Left kidney (tissue), 8 donors: ENCODE measurements at places on chromosomes 3 and 15. TPM values are rescaled to one million over a fixed set of nuclear protein-coding genes. Genes with fewer than 3 reads are reported as not detected.

DNA sequence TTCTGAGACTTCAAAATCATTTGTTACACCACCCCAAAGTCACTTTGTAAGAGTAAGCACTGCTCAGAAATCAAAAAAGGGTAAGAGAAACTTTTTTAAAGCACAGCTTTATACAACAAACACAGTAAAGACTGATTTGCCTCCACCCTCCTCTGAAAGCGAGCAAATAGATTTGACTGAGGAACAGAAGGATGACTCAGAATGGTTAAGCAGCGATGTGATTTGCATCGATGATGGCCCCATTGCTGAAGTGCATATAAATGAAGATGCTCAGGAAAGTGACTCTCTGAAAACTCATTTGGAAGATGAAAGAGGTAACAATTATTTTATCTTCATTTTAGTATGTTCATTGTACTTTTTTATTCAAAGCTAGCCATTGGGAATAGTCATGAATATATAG is 32.6 kb downstream of the BLM start:
- no peak for DNase-seq

GRCh38 chr15:69035205-69035917 is 20.9 kb downstream of the NOX5 start:
- DNase-seq: no peak

DNA sequence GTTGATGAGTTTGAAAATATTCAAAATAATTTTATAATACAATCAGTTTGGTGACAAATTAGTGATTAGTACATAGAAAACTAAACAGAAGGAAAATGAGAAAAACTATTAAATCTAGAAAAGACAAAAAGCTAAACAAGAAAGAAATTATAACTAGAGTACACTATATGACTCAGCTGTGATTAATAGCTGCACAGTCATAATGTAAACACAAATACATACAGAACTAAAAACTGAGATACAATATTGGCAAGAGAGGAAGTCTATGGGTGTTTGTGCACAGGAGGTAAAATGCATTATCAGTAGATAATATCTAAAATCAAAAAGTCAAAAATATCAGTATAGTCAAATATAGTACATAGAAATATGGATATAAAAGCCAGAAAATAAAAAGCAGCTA is 80.7 kb upstream of the PCSK6 start:
- no peak for DNase-seq

- DNase-seq: no peak
Measured at GRCh38 chr3:123147754-123148535, 53.8 kb upstream of the SEC22A start.

DNA sequence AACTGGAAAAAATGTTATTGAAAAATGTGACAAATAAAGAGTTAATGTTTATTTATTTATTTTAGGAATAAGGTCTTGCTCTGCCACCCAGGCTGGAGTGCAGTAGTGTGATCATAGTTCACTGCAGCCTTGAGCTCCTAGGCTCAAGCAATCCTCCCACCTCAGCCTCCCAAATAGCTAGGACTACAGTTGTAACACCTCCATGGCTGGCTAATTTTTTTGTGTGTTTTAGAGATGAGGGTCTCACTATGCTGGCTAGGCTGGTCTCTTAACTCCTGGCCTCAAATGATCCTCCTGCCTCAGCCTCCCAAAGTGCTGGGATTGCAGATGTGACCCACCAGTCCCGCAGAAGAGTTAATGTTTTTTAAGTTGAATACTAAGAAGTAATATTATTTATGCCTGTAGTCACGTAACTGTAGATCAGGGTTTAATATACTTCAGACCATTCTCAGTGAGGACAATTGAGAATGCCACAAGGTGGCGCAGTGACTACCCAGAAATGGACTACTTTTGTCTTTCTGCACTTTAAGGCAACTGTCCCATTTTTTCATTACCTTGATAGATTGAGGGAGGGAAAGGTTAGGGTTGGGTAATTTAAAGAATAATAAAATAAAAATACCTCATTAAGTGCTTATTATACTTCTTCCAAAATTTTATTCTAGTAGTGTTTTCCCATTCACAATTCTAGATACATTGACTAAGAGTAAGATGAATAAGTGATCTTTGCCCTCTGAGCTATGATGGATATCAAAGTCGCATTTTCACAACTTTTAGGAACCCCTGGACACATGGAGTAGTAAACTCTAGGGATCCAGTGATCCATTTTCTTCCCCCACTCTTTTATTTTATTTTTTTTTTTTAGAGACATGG is 6.0 kb downstream of the MUC13 start:
- DNase-seq: peak; percentile 57

COLQ gene
- 10.1 TPM for polyA plus RNA-seq

ACTR8 gene
- polyA plus RNA-seq: 51.6 TPM

AMIGO3 gene
- polyA plus RNA-seq: 2.6 TPM
